ENCODE measurements at places on chromosomes 5 and 9.
A peak's percentile ranks its signal among the peaks of the same experiment; 100 is the strongest.

DNA sequence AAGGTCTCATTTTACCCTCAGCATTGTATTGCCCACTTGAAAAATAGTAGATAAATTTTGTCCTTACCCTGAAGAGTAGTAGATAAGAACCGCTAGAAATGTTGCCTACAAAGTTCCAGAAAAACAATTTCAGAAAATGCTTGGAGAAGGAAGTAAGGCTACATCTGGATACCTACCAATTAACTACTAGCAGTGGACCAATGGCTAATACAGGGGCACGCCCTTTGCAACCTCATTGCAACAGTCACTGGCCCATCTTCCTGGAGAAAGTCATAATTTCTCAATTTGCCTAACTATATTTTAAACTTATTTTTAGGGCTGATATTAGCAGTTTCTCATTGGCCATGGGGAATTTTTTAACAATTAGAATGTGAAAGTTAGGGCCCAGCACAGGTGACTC lies 326.7 kb upstream of the RFX3 start:
- no peak overlapping the region for H3K27ac ChIP-seq
- H3K27me3 ChIP-seq: no peaks in the 10 kb centered on the region
- H3K4me1 ChIP-seq: peaks cover 27% of the 10 kb centered on the region
- DNase-seq: no peak

DNA sequence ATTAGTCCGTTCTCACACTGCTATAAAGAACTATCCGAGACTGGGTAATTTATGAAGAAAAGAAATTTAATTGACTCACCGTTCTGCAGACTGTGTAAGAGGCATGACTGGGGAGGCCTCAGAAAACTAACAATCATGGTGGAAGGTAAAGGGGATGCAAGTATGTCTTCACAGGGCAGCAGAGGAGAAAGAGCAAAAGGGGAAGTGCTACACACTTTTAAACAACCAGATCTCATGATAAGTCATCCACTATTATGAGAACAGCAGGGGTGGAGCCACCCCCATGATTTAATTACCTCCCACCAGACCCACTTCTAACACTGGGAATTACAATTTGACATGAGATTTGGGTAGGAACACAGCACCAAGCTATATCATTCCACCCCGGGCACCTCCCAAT lies 26.6 kb downstream of the FST start:
- H3K27me3 ChIP-seq: no peaks in the 10 kb centered on the region
- no peak for DNase-seq
- no peaks in the 10 kb centered on the region for H3K36me3 ChIP-seq
- no peak overlapping the region for H3K4me3 ChIP-seq

GRCh38 chr5:11363631-11364178 lies 540.5 kb downstream of the CTNND2 start:
- no peak overlapping the region for H3K27ac ChIP-seq
- no peaks in the 10 kb centered on the region for H3K4me1 ChIP-seq
- no peaks in the 10 kb centered on the region for H3K27me3 ChIP-seq
- H3K4me3 ChIP-seq: no peak overlapping the region

- DNase-seq: no peak
- no peak overlapping the region for H3K4me3 ChIP-seq
- no peaks in the 10 kb centered on the region for H3K36me3 ChIP-seq
- H3K27ac ChIP-seq: no peak overlapping the region
Observed at GRCh38 chr5:174234388-174234787, 188.9 kb downstream of the NSG2 start.

DNA sequence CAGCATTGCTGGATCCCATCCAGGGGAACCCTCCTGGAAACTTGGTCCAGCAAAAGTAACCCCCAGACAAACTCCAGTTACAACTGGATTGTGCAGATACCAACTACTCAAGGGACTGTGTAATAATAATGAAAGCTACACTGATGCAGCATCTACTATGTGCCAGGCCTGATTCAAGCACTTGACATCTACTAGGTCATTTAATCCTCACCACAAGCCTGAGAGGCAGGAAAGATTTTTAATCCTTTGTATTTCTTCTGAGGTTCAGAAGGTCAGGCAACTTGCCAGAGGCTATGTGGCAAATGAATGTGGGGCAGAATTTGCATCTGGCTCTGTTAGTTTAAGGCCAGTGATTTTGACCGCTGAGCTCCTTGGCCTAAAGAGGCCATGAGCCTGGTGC lies 29.5 kb upstream of the FOXI1 start:
- H3K27me3 ChIP-seq: no peaks in the 10 kb centered on the region
- H3K36me3 ChIP-seq: no peaks in the 10 kb centered on the region
- no peak overlapping the region for H3K27ac ChIP-seq
- no peaks in the 10 kb centered on the region for H3K4me1 ChIP-seq
- no peak for DNase-seq

- H3K27ac ChIP-seq: no peak overlapping the region
- H3K4me3 ChIP-seq: no peak overlapping the region
- DNase-seq: no peak
- H3K4me1 ChIP-seq: peaks cover 4% of the 10 kb centered on the region
- H3K36me3 ChIP-seq: no peaks in the 10 kb centered on the region
Observed at GRCh38 chr5:144297081-144297480, 126.4 kb downstream of the KCTD16 start.

GRCh38 chr5:175521313-175521833 lies 43.0 kb downstream of the SFXN1 start:
- DNase-seq: no peak
- H3K4me1 ChIP-seq: no peaks in the 10 kb centered on the region
- no peak overlapping the region for H3K4me3 ChIP-seq
- H3K27ac ChIP-seq: no peak overlapping the region
- no peaks in the 10 kb centered on the region for H3K27me3 ChIP-seq

GRCh38 chr9:16136451-16136850 lies 583.6 kb downstream of the CCDC171 start:
- H3K4me3 ChIP-seq: no peak overlapping the region
- DNase-seq: no peak
- H3K27ac ChIP-seq: no peak overlapping the region
- no peaks in the 10 kb centered on the region for H3K27me3 ChIP-seq
- H3K36me3 ChIP-seq: no peaks in the 10 kb centered on the region
- H3K4me1 ChIP-seq: no peaks in the 10 kb centered on the region

DNA sequence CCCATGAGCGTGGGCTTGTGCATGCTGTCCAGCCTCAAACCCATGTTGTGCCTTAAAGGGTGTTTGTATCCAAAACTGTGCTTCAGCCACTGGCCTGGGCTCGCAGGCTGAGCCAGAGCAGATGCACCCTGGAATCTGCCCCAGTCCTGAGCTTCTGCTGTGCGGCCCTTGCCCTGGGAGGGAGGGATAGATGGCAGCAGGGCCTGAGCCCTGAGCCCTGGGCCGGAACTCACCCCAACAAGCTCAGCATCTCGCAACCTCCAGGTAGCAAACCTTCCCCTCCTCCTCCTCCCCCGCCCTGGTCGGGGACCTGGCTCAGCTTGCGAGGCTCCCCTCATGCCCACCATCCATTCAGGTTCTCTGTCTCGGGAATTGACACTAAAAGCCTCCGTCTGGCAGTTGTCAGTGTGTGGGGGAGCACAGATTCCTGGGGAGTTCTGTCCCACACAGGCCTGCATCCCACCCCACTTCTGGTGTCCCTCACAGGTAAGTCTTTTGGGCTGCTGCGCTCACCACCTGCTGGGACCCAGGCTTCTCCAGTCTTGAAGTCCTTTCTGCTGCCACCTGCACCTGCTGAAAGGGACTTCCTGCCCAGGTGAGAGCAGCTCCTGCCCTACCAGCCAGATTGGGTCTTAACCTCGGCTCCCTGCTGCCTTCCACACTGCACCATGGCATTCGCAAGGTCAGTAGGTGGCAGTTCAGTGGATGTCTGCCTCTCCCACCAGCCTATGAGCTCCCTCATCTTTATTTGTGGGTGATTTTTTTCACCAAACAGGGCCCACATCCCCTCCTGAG lies 55.2 kb upstream of the OLFM1 start:
- no peaks in the 10 kb centered on the region for H3K27me3 ChIP-seq
- H3K27ac ChIP-seq: no peak overlapping the region
- no peaks in the 10 kb centered on the region for H3K36me3 ChIP-seq
- no peak overlapping the region for H3K4me3 ChIP-seq

DNA sequence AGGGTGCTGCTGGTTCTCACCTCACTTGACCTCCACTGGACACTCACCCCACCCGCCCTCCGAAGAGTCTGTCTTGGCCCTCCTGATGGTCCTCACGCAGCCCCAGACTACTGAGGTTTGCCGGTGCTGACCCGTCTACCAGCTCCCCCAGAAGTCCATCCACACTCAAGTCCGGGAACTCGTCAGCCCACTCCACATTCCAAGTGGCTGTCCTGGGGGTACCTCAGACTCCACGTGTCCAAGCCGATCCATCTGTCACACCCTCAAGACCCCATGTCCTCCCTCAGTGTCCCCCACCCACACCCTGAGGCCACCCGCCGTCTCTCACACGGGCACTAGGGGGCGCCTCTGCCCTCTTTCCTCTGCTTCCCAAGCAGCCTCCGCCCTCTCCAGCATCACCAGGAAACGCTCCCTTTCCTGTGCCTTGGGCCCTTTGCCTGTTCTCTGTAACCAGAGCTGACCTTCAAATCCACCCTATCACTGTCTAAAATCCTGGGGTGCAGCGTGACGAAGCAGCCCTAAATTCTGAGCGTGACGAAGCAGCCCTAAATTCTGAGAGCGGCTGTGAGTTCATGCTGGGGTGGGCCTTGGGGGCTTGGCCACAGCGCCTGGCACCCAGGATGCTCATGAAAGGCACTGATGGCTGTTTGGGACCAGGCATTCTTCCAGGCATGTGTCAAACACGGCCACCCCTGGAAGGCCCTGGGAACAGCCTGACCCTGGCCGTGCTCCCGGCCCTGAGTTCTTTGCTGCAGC lies 95.7 kb downstream of the KCNT1 start:
- H3K27me3 ChIP-seq: no peaks in the 10 kb centered on the region
- H3K36me3 ChIP-seq: no peaks in the 10 kb centered on the region

- H3K36me3 ChIP-seq: no peaks in the 10 kb centered on the region
- no peak overlapping the region for H3K4me3 ChIP-seq
- no peak overlapping the region for H3K27ac ChIP-seq
- no peaks in the 10 kb centered on the region for H3K27me3 ChIP-seq
Observed at GRCh38 chr5:10719965-10720364, 41.1 kb downstream of the DAP start.

DNA sequence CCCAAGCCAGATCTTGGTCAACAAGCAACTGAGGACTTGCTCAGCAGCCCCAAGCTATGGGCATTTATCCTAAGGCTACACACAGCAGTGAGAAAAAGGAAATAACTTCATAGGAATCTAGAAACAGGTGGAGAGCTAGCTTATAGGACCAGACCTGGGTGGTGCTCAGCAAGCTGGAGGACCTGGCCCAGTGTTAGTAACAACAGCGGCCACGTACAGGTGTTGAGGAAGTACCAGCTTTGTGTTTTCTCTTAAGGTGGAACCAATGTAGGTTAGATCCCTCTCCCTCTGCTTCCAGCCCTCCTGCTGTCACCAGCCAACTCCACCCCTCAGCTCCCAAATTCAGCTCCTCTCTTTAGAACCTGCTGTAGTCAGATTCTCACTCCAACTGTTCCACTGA lies 43.4 kb downstream of the IRF1 start:
- no peak overlapping the region for H3K4me3 ChIP-seq
- no peaks in the 10 kb centered on the region for H3K36me3 ChIP-seq
- H3K4me1 ChIP-seq: peaks cover 7% of the 10 kb centered on the region
- H3K27me3 ChIP-seq: no peaks in the 10 kb centered on the region
- no peak for DNase-seq

DNA sequence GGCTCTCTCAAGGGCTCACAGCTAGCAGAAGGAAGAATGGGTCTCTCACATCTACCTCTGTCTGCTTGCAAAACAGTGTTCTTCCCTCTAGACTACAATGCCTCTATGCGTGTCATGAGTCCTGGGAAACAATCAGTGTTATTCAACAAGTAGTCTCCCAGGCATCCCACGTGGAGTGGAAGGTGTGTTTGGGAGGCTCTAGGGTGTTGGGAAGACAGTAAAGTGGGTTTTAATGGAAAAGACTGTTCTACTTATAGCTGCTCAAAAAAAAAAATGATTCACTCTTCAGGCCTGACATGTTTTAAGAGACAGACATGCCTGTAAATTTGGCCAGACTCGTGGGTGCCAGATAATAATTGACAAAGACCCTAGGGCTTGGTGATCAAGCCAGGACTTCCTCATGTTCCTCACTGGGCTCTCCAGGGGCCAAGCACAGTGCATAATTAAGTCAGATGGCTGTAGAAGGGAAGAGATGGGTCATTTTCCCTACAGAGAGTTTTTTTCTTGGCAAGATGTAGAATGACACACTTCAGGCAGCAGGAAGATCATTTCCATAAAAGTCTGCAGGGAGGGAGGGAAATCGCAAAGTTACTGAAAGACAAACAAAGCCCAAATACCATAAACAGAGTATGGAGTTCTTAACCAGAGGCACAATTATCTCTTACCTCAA lies 246.4 kb downstream of the ACTL7B start:
- H3K4me3 ChIP-seq: no peak overlapping the region
- H3K27me3 ChIP-seq: no peaks in the 10 kb centered on the region
- DNase-seq: no peak

DNA sequence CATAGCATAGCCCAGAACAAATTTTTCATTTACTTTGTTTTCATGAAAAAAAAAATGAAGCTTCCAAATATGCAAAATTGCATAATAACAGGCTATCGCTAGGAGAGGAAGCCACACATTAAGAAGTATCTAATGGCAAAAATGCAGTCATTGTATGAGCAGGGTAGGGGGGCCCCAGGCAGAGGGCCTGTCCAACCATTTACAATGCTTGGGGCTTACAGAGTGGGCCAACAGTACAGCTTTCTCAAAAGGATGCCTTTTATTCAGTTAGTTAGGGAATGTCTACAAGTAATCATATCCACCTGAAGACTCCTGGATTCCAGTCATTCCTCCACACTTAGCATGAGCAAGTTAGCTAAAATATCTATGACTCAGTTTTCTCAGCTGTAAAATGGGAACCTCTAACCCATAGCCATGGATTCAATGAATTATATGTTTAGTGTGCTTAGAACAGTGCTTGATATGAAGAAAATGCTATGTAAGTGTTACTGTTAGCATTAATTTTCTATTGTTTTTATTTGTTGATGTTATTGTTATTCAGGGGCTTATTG lies 117.7 kb downstream of the GAS1 start:
- H3K4me1 ChIP-seq: no peaks in the 10 kb centered on the region
- H3K27ac ChIP-seq: no peak overlapping the region
- H3K36me3 ChIP-seq: no peaks in the 10 kb centered on the region
- H3K4me3 ChIP-seq: no peak overlapping the region

GRCh38 chr5:64190562-64191306 lies 25.1 kb downstream of the RNF180 start:
- H3K27me3 ChIP-seq: no peaks in the 10 kb centered on the region
- no peaks in the 10 kb centered on the region for H3K4me1 ChIP-seq
- no peak for DNase-seq
- no peak overlapping the region for H3K27ac ChIP-seq

DNA sequence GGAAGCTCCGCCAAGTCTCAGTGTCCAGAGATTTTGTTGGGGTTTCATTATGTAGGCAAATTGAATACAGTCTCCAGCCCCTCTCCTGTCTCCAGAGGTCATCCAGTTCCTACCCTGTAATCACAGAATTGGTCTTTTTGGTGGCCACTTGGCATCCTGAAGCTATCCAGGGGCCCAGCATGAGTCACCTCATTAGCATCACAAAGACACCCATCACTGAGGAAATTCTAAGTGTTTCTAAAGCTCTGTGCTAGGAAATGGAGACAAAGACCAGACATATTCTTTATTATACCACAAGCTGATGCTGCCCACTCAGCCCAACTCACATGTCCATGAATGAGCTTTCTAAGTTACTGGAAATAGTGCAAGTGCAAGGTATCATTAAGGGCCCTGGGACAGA lies 229.9 kb downstream of the DOCK8 start:
- no peak overlapping the region for H3K4me3 ChIP-seq
- peaks cover 13% of the 10 kb centered on the region for H3K4me1 ChIP-seq
- no peaks in the 10 kb centered on the region for H3K27me3 ChIP-seq
- peak; percentile 20 for DNase-seq
- H3K36me3 ChIP-seq: no peaks in the 10 kb centered on the region
- no peak overlapping the region for H3K27ac ChIP-seq

Measured in neural progenitor cell (in vitro differentiated cells).